ENCODE measurements at places on chromosomes 3 and 15. TPM values are rescaled to one million over a fixed set of nuclear protein-coding genes. Genes with fewer than 3 reads are reported as not detected.

DNA sequence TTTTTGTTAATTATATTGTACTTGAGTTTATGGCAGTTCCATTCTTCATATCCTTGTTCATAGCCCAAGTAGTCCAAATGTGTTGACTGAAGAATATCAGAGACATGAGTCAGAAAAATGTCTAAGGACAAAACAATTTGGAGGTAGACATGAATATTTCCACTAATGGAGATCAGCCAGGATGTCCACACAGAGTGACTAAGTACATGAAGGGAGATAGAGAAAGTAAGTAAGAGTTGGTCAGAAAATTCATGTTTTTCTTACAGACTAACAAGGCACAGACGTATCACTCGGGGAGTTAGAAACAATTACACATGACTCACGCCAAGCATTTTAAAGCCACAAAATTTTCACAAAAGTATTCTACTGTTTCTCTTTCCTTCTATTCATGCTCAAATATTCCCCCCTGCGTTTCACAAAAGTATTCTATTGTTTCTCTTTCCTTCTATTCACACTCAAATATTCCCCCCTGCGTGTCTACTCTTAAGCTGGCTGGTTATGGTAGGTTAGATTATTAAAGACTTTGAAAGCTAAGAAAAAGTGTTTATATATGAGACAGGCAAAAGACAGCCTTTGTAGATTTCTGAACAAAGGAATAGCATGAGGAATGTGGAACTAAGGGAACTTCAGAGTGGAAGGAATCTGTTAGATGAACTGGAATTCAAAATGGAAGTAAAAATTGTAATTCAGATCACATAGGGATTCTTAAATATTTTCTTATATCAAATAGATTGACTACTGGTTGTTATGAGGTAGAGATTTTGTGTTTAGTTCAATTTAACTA, 648.7 kb upstream of the CCDC54 start:
- H3K4me1 ChIP-seq = no peaks in the 10 kb centered on the region
- H3K4me3 ChIP-seq = no peak overlapping the region
- H3K27me3 ChIP-seq = peaks cover 12% of the 10 kb centered on the region
- no peak overlapping the region for H3K27ac ChIP-seq

GOLGA8J gene
- 0.88 TPM for total RNA-seq

DNA sequence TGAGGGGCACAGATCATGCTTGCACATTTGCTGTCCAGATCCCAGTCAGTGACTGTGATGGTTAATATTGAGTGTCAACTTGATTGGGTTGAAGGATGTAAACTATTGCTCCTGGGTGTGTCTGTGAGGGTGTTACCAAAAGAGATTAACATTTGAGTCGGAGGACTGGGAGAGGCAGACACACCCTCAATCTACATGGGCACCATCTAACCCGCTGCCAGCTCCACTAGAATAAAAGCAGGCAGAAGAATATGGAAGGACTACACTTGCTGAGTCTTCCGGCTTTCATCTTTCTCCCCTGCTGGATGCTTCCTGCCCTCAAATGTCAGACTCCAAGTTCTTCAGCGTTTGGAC, 5.1 kb downstream of the GP9 start:
- no peak overlapping the region for H3K4me3 ChIP-seq
- H3K27ac ChIP-seq = no peak overlapping the region
- no peaks in the 10 kb centered on the region for H3K36me3 ChIP-seq
- no peak for DNase-seq

FANCD2OS gene
- not detected for total RNA-seq

- H3K4me3 ChIP-seq = no peak overlapping the region
- H3K36me3 ChIP-seq = no peaks in the 10 kb centered on the region
- H3K27ac ChIP-seq = no peak overlapping the region
- no peaks in the 10 kb centered on the region for H3K27me3 ChIP-seq
- DNase-seq = no peak
Observed at GRCh38 chr3:158789592-158789991, 12.3 kb upstream of the MFSD1 start.

Data from activated CD8-positive, alpha-beta memory T cell treated with anti-CD3 and anti-CD28 coated beads, Interleukin-2, amount 10 ng/mL, durations not matched to agents 7 days and 5 days (primary cell).